Activated CD4-positive, alpha-beta T cell treated with anti-CD3 and anti-CD28 coated beads, Interleukin-2, amount 50 U/mL, for 48 hours (primary cell): ENCODE measurements at places on chromosomes 7 and 10.

DNA sequence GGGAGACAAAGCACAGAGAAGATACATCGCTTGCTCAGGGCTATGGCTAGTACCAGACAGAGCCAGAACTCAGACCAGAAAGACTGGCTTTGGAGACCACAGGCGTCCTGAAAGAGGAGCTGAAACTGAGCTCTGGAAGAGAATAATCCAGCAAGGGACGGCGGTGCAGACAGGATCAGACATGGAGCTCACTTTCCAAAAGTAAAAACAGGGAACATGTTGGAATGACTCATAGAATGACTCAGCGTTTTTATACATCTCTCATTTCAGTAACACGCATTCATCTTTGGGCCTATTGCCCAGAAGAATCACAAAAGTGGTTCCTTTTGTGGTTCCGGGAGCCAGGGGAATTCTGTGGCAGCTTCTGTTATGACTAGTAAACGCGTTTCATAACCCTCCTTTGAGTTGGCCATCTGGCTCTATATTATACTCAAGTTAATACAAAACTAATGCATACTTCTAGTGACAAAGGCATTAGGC lies 37.2 kb downstream of the PLEKHS1 start:
- no peak for DNase-seq

DNA sequence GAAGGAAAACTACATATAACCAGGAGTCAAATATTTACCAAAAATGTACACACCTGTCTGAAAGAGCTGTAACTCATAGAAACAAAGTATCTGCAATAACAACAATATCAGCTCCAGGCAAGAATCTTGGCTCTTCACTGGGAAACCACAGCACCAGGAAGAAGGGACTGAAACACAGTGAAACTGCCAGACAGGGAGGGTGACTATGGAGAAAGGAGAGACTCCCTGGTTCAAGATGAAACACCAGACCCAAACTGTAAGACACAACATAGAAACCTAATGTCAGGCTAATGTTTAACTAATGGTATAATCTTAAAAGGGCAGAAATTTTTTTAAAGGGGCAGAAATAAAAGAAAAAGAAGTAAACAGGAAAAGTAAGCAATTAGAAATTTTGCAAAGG lies 11.5 kb upstream of the TAS2R39 start:
- DNase-seq = no peak

DNA sequence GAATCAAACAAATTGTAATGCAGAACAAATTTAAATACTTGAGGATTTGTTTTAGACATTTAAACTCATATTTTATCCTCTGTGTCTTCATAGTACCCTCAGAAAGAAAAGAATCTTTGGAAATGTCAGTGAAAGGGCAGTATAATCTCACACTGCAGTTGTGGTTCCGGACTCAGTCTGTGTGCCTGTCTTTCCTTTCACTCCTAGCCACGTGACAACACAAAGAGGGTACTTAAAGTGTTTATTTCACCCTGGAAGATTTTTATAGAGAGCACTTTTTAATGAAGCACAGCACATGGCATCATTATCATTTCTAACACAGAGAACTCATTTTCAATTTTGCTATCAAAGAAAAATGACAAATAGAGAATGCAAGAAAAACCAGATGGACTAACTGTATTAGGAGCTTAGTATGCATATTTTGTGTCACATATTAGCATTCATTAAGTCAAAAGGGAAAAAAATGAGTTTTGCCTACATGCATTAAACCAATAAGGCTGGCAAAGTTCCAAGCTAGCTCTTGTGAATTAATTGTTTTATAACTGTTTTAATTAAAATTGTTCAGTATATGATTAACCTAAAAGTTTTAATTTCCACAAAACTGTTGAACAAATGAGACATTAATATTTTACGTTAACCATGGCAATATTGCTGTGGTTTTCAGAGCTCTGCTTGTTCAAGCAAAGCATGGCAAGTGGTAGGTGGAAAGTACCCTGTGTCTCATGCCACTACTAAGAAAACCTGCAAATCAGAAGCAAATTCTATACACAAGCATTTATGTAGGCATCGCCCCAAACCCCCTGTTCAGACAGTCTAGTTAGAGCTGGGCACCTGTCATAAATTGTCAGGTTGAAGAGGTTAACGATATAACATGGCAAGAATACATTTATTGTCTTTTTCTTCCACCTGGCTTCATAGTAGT lies 65.9 kb downstream of the AUTS2 start:
- no peak for DNase-seq

DNA sequence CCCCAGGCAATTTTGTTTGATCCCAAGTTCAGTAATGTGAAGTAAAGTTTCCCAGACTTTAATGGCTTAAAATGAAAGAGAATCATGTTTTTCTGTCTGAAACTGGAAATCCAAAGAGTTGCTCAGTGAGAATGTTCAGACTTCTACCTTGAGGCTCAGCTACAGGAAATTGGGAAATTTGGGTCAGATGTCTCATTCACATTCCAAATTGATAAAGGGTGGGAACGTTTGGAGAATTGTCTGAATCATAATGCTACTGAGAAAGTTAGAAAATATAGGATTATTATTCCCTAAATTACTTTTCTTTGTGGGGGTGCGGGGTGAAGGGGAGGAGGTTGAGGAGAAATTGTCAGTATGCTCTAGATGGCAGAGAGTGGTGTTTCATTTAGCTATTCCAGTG lies 773.9 kb downstream of the LRMDA start:
- no peak for DNase-seq

DNA sequence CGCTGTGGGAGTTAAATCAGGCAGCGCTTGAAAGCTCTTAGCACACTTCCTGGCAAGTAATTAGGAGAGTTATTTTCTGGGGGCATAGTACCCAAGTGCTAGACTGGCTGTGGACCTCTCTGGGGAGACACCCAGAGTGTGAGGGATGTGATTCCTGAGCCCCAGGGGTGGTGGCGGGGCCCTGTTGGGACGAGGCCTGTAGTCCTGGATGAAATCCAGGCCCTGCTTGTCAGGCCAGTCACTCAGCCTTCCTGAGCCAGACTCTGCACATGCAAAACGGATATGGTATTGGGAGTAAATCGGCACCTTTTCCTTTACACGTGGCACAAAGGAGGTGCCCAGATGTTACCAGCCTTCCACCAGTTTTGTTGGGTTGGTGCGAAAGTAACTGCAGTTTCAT lies 31.2 kb downstream of the TRRAP start:
- DNase-seq = no peak

DNA sequence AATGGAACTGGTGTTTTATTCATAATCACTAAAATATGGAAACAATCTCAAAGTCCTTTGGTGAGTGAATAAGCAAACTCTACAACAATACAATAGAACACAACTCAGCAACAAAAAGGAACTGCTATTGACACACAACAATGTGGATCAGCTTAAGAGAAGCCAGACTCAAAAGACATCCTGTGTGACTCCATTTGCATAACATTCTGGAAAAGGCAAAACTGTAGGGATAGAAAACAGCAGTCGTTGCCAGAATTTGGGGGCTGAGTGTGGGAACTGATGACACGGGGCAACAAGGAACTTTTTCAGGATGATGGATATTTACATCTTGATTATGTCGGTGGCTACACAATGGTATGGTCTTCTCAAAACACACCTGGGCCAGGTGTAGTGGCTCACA lies 32.4 kb upstream of the SVIL start:
- no peak for DNase-seq

DNA sequence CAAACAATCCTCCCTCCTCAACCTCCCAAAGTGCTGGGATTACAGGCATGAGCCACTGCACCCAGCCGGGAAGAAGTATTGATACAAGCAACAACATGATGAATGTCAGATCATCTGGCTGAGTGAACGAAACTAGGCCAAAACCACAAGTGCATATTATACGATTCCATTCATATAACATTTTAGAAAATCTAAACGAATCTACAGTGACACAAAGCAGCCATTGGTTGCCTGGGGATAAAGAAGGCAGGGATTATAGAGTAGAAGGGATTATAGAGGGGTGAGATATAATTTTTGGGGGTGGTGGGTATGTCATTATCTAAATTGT lies 11.5 kb upstream of the RHBDD2 start:
- no peak for DNase-seq

- no peak for DNase-seq
Observed at GRCh38 chr7:42262964-42263363, 26.0 kb upstream of the GLI3 start.

- no peak for DNase-seq
Observed at GRCh38 chr7:155000795-155001194, 2.1 kb downstream of the PAXIP1 start.

- no peak for DNase-seq
Observed at GRCh38 chr10:49633327-49634068, 19.7 kb downstream of the CHAT start.

- no peak for DNase-seq
Observed at GRCh38 chr7:142940966-142941535, 1.8 kb downstream of the LLCFC1 start.

DNA sequence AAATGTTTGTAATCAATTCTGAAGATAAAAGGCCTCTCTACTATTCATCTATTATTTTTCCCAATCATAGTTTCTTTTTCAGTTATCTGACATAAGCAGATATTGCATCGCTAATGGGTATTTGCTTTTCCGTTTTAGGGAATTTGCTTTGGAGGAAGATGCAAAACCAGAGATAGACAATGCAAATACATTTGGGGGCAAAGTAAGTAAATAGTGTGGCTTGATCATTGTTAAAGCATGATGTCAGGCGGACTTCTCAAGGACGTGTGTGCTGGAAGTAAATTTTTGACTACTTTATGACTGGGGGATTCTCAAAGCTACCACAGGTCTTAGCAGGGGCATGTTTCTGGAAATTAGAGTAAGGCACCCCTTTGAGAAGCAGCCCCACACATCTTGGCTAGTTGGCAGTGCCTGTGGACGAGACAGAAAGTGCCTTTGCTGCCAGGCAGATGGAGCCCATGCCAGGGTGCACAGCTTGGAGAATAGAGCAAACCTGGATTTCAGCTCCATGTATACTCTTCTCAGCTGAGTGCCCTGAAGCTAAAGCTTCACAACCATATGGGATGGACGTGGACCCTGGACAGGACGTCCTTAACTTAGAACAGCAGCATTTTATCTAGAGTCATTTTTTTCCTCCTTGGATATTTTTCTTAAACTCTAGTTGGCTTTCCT lies 68.6 kb downstream of the SRI start:
- DNase-seq = no peak

GRCh38 chr7:30505174-30505697 lies 607 bp upstream of the GGCT start:
- DNase-seq = no peak

GRCh38 chr7:106010331-106010730 lies 47.3 kb downstream of the CDHR3 start:
- DNase-seq = no peak

GRCh38 chr10:58081353-58081752 lies 186.3 kb downstream of the IPMK start:
- no peak for DNase-seq

DNA sequence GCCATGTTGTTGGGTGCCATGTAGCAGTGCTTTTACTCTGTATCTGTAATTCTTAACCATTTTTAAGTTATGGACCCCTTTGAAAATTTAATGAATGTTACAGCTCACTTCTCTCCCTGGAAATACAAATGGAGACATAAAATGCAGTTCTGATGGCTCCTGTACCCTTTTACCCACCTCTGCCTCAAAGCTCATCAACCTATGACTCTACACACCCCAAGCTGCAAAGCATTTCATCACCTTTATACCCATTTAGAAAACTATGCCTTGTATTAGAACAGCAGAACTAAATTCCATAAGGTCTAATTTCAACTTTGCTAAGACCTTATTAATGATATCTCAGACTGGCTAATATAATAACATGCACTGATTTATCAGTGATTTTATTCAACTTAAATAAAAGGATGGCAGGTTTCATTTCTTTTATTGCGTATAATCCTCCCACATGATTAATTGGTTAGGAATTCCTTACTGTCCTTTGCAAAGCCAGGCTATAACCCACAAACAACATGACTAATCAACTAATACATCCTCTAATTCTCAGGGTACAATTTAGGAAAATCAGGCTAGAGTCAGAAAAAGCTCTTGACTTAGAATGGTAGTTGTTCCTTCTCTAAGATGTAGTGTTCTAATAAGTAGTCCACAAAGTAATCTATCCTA lies 68.1 kb downstream of the CPEB3 start:
- no peak for DNase-seq

DNA sequence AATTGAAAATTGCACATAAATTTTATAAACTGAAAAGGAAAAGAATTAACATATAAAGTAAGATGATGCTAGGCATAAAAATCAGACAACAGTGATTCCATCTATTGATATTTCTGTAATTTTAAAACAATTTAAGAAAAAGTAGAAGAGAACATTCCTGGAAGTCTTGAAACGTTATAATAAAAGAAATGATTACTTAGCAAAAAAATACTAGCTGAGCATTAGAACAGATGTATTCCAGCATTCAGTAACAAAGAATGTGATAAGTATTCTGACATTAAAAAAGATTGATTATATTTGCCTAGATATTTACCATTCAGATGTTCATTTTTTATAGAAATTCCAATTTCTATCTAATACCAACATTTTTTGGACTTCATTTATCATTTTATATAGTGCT lies 120.1 kb upstream of the PPP1R9A start:
- no peak for DNase-seq

DNA sequence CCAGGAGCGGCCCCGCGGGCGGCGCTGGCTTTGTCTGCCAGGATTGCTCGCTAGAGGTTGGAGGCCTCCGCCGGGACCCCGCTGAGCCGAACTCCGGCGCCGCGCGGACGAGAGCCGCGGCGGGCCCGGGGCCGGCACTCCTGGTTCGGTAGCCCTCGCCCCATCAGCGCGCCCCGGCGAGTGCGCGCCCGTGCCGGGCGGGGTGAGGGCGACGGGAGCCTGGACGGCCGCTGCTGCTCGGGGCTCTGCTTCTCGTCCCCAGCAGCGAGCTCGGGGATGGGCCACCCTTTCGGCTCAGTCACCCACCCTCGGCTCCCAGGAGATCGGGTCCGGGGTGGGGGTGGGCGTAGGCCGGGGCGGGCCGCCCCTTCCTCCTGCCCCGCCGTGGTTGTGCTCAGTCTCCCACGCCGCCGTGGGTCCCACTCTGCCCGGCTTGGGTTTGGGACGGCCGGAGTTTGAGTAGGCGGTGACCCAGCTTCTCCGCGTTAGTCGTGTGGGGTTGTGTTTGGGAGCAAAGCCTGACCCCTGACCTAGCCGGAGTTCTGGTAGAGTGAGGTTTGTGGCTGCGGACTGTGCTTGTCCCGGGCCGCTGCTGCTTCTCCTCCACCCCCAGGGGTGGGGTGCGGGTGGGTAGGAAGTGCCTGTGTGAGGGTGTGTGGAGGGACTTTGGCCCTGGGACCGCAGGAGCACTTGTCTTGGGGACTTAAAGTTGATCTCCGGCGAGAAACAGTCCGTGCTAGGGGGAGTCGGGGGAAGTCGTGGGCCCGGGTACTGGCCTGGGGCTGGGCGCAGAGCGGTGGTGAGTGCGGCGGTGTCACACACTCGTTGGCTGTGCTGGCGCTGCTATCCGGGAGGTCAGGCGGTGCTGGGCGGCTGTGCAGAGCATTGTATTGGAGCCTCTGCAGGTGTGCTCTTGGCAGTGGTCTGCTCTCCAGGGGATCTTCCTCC lies 677 bp downstream of the TSPAN14 start:
- no peak for DNase-seq
